Stimulated activated CD4-positive, alpha-beta T cell treated with anti-CD3 and anti-CD28 coated beads, Interleukin-4, amount 100 ng/mL, for 4 hours (primary cell): ENCODE measurements at places on chromosomes 2 and 18.

- DNase-seq, result no peak
Observed at GRCh38 chr2:38933653-38934052, 44.0 kb downstream of the ARHGEF33 start.

DNA sequence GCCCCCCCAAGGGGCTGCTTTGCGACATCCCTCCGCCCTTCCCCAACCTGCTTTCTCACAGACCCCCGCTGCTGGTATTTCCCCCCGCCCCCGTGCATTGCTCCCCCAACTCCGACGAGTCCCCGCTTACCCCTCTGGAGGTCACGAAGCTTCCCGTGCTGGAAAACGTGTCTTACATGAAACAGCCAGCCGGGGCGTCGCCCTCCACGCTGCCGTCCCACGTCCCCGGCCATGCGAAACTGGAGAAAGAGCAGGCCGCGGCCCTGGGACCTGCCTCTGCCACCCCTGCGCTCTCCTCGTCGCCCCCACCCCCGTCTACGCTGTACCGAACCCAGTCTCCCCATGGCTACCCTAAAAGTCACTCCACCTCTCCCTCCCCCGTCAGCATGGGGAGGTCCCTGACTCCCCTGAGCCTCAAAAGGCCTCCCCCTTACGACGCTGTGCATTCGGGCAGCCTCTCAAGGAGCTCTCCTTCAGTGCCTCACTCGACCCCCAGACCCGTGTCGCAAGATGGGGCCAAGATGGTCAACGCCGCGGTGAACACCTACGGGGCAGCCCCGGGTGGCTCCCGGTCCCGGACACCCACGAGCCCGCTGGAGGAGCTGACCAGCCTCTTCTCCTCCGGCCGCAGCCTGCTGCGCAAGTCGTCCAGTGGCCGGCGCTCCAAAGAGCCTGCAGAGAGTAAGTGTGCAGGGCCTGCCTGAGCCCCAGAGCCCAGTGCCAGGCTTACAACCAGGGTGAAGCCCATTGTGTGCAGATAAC, 183.0 kb downstream of the NYAP2 start:
- DNase-seq, result no peak

GRCh38 chr2:223433461-223433860, 168.7 kb downstream of the SCG2 start:
- no peak for DNase-seq

DNA sequence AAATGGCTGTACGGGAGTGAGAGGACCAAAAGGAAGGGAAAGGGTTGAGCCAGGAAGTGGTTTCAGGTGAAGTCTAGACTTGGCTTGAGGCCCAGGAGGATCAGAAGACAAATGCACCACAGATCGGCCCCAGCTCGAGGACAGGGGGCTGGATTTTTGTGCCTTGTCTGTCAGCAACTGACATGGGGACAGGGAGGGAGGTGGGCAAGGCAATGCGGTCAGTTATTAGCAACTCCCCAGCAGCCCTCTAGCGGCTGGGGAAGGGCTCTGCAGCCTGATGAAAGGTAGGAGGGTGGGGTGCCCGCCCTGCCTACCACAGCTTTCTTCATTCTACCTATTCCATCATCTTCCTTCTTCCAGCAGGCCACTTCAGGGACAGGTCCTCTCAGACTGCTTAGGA, 50.0 kb downstream of the CPO start:
- no peak for DNase-seq

DNA sequence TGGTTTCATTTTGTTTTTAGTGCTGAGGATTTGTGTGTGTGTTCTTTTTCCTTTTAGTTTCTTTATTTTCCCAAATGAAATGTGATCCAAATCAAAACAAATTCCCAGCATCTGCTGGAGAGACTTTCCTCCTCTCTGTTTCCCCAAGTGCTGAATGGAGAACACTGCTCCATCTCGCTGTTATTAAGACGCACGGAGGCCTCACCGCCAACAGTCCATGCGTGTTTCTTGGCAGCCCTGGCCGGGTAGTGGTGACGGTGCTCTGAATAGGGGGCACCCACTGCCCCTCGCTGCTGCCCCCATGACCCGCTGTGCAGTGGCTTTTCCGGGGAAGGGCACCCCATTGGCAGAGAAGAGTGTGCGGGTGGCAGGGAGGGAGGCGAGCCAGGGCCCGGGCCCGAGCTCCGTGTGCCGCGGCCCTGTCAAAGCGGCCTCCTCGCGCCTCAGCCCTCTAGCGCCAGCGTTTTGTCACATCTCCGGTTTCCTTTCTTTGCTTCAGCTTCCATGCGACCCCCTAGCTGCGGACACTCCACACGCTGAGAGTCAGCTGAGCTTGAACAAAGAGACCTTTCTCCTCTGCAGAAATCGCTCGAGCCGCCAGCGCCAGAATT, 473.7 kb upstream of the SALL3 start:
- DNase-seq, result no peak

DNA sequence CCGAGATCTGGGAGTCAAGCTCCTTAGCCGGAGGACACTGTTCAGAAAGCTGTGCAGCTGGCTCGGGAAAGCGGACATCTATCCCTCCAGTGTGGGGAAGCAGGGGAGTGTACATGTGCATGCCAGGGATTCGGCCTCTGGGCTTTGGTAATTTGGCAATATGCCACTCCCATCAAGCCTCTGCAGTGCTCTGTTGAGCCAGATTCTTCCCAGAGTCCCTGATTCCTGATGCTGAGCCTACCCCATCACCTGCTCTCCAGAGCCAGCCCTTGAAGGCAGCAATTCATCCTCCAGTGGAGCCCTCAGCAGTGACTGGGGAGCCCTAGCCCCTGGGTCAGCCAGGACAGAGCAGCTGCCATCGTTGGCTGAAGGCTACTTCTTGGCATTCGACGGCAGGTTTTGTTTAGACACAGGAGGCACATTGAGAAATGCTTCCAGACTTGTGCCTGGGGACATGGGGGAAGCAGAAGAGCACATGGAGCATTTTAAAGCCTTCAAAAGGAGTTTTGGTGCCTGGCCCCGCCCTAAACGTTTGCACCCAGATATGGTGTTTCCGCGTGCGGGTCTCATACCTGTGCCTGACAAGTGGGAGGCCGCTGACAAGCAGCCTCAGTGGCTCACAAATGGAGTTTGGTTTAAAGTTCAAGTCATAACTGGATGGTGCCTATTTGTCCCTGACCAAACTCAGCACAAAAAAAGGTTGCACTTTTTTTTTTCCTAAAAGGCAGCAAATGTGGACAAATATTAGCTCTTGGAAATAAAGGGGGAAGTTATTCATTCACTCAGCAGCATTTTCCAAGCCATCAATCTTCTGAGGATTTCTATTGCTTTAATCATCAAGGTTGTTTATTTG, 272.8 kb downstream of the CYRIA start:
- DNase-seq, result no peak

DNA sequence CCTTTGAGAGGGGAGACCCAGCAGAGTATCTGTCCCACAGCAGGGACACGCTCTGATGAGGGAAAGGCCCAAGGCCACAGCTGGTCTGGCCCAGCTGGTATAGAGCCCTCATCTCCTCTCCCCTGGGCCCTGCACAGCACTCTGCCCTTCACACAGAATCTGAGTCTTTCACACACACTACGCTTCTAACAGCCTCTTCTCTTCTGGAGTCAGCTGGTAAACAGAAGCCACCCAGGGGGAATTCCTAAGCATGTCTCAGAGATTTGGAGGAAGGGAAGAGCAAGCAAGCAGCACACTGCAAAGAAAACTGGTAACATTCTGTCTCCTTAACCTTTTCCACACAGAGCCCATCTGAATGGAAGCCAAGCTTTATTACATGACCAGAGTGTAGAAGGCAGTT, 121.1 kb upstream of the ACAA2 start:
- no peak for DNase-seq

- DNase-seq, result no peak
Observed at GRCh38 chr2:29900971-29901633, 20.3 kb downstream of the ALK start.

- peak; percentile 11 for DNase-seq
Observed at GRCh38 chr18:26215247-26215970, 10.8 kb upstream of the TAF4B start.

GRCh38 chr2:172962824-172963223, 112.8 kb upstream of the MAP3K20 start:
- DNase-seq, result peak; percentile 28

DNA sequence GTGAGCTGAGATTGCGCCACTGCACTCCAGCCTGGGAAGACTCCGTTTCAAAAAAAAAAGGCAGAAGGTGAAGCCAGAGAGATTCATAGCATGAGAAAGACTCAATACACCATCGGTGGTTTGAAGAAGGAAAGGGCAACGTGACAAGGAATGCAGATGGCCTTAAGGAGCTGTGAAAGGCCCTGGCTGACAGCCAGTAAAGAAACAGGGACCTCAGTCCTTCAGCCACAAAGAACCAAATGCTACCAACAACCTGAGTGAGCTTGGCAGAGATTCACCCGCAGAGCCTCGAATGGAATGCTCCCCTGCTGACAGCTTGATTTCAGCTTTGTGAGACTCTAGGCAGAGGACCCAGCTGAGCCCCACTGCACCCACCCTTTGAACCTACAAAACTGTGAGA, 154.9 kb upstream of the NDUFV2 start:
- DNase-seq, result no peak

DNA sequence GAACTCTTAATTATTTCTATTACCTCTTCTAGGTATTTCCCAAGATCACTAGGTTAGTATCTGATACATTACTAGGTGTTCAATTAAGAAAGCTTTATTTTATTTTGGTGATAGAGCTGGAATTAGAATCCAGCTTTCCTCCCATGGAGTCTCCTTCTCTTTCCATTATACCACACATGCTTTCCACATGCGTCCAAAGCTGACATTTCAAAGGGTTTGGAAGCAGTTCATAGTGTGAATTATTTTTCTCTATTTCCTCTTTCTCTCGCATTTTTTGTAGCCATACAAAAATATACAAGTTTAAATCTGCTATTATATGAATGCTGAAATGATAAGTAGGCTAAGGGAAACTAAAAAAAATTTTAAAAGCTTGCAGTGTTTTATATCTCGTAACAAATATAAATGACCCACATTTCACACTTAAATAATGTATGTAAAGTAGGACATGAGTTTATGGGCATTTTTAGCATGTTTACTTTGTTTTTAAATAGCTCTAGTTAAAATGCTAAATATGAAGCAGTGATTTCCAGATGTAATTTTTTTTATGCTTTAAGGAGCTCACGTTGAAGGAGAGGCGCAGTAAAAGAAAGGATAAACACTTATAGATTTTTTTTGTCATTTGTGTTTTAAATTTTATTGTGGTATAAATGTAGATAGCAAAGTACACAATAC, 20.1 kb downstream of the ZC3H6 start:
- DNase-seq, result no peak

DNA sequence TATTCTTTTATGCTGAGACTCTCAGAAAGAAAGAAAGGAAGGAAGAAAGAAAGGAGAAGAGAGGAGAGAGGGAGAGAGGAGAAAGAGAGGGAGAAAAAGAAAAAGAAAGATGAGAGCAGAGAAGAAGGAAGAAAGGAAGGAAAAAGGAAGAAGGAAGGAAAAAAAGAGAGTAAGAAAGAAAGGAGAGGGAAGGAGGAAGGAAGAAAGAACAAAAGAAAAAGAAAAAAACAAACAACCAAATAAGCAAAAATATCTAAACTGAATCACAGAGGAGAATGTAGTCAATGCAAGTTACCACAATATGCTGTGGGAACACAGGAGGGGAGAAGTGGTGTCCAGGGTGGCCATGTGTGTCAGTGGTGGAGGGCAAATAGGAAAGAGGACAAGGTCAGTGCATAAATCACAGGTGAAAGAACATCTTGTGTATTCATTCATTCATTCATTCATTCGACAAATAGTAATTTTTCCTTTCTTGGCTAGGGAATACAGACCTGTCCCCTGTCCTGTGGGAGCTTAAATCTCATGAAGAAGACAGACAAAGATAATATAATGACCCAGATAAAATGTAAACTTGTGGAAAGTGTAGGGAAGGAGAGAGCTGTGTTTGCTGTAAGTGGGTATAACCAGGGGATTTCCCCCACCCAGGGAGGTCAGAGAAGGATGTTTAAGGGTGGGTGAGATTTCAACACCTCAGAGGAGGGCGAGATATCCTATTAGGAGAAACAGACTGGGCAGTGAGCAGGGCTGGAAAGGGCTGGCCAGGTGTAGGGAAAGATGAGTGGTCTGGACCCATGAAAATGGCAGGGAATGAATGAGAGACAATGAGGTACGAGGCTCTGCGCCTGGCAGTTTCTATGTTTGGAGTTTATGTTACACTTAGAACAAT, 50.7 kb downstream of the IL1R2 start:
- DNase-seq, result no peak

DNA sequence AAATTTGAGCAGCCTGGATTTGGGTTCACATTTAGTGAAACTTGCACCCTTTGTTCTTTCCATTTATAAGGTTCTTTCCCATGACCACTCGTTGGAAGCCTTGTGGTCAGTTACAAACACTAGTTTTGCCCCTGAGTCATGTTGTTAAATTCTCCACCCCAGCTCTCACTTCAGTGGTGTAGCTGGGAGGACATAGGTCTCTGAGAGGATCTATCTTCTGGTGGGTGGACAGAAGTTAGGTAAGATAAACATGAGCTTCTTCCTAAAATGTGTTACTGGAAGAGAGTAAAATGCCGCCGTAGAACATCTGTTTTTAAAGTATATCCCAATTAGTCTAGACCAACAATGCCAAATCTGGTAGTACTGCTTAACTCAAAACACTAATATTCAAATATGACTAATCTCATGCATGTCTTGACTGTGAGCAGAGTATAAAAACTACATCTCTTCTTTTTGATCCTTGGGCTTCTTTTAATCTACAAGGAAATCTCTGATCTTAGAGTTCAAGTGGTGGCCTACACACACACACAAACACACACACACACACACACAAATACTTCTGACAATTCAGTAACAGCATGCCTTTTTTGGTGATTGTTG, 162.6 kb upstream of the FN1 start:
- no peak for DNase-seq

- no peak for DNase-seq
Observed at GRCh38 chr2:238971318-238972145, 123.6 kb downstream of the TWIST2 start.

DNA sequence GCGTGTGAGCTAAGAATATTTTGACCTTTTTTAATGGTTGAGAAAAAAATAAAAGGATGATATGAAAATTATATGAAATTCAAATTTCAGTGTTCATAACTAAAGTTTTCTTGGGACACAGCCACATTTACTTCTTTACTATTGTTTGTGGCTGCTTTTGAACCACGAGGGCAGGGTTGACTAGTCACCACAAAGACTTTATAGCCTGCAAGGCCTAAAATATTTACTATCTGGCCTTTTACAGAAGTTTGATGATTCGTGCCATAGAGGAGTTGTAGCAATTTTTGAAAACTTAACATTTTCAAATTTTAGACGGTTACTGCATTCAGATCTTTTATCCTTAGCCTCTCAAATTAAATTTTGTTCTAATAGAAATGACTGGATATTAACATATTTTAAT, 69.9 kb downstream of the LIMS1 start:
- DNase-seq, result no peak

- DNase-seq, result no peak
Observed at GRCh38 chr2:142707318-142707717, 170.1 kb upstream of the KYNU start.

- no peak for DNase-seq
Observed at GRCh38 chr2:110978148-110978547, 142.6 kb upstream of the BCL2L11 start.
